ENCODE measurements at places on chromosomes 2 and 18.

DNA sequence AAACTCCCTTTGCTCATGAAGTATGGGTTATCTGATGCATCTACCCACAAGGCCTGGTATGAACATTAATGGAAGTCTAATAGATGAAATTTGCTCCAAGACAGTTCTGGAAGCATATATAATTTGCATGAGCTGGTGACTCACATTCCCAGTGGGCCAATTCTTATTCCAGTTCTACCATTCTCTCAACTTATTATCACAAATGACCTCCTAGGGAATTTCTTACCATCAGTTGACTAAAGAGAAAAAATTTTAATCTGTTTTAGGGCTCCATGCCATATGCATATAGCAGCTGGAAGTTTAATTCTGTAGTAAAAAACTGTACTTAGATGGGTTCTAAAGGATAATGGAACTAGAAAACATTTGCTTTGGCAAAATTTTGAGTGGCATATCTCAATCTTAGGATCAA lies 165.2 kb upstream of the COL3A1 start:
- DNase-seq = no peak

DNA sequence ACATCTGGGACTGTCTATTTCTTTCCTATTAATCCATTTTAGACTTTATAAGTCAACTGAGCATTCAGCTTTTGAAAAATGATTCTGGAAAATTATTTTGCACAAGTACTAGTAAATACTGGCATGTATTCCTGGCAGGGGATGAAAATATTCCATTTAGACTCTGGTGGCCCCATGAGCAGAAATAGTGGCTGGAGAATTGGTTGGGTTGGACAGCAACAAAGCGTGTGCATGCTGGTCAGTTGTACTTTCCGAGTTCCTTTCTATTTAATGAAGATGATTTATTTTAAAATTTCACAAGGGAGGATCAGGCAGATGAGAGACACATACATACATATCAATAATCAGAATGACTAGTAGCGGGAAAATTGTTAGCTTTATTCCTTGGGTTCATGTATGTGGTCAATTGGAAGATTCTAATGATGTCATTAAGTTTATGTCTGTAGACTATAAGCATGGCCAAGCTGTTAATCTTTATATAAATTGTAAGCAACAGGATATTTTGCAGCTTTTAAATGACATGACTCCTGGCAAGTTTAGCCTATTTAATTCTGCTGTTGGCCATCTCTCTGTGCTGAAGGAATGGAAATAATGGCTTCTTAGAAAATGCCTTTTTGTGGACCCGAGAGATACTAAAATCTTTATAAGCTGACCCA lies 541.6 kb downstream of the SLC4A3 start:
- DNase-seq = no peak

- no peak for DNase-seq
These were observed 26.1 kb downstream of the MPHOSPH10 start for GRCh38 chr2:71156573-71156972.

GRCh38 chr2:129894616-129895015 lies 84.8 kb upstream of the RAB6C start:
- no peak for DNase-seq

- DNase-seq = no peak
These were observed 13.2 kb downstream of the PRELID3A start for GRCh38 chr18:12420821-12421421.

GRCh38 chr2:40480596-40480995 lies 28.7 kb upstream of the SLC8A1 start:
- no peak for DNase-seq

Data from effector memory CD4-positive, alpha-beta T cell (primary cell).